ENCODE measurements at places on chromosomes 2 and 18. TPM values are rescaled to one million over a fixed set of nuclear protein-coding genes. Genes with fewer than 3 reads are reported as not detected.

Gene CCDC148
- total RNA-seq, result 0.66 TPM

Gene GCG
- 464 TPM for total RNA-seq

Gene HOXD13
- not detected for total RNA-seq

Gene SATB2
- total RNA-seq, result 4.3 TPM

Gene ATP8B1
- 41.5 TPM for total RNA-seq

Gene SPDYA
- total RNA-seq, result 1.6 TPM

Gene FN1
- 27.4 TPM for total RNA-seq

GRCh38 chr2:136334967-136335366, 217.0 kb upstream of the CXCR4 start:
- H3K27ac ChIP-seq, result no peak overlapping the region
- no peaks in the 10 kb centered on the region for H3K27me3 ChIP-seq
- no peaks in the 10 kb centered on the region for H3K36me3 ChIP-seq
- H3K4me1 ChIP-seq, result no peaks in the 10 kb centered on the region
- DNase-seq, result no peak

DNA sequence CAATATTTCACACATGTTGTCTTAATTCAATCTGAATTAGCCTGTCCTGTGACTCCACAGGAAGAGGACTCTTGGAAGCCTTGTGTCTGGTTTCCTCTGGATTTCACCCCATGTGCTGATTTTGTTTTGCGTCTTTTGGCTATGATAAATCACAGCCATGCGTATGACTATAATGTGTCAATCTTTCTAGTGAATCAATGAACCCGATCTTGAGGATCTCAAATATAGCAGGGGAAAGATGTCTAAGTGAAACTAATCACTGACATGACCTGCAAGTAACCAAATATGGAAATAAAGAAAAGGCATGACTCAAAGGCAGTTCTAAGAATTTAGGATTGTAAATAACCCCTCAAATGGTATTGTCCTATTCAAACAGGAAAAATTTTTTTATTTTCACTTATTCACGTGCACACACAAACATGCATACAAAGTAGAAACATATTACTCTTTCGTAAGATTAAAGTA, 8.2 kb downstream of the WDFY1 start:
- H3K4me1 ChIP-seq, result peaks cover 68% of the 10 kb centered on the region
- no peak for DNase-seq
- H3K4me3 ChIP-seq, result no peak overlapping the region

- peaks cover 32% of the 10 kb centered on the region for H3K4me1 ChIP-seq
- no peak overlapping the region for H3K27ac ChIP-seq
- H3K27me3 ChIP-seq, result no peaks in the 10 kb centered on the region
- no peaks in the 10 kb centered on the region for H3K36me3 ChIP-seq
- H3K4me3 ChIP-seq, result no peak overlapping the region
- DNase-seq, result no peak
Observed at GRCh38 chr2:73928963-73929347, 2.3 kb downstream of the DGUOK start.

DNA sequence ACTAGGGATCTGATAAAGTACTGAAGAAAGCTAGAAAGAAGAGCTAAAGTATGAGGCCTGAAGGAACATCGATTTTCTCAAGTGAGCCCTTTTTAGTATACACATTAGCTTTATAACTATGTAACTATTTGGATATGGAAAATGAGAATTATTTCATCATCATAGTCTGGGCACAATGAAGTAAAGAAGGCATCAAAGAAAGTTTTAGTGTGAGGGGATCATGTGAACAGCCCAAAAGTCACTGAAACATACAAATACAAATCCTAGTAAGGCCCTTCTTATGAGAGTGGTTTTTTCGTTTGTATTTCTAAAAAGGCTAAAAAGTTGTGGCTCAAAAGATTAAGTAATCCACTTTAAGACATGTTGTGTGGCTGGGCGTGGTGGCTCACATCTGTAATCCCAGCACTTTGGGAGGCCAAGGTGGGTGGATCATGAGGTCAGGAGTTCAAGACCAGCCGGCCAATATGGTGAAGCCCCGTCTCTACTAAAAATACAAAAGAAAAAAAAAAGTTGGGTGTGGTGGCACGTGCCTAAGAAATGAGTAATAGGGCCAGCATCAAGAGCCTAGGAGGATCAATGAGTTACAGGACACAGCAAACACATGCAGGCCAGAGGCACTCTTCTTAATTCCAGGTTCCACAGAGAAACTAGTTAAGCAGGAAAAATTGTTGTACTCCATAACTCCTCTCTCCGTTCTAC, 61.9 kb downstream of the PUM2 start:
- no peak overlapping the region for H3K27ac ChIP-seq
- DNase-seq, result no peak
- no peak overlapping the region for H3K4me3 ChIP-seq
- peaks cover 9% of the 10 kb centered on the region for H3K36me3 ChIP-seq
- no peaks in the 10 kb centered on the region for H3K4me1 ChIP-seq
- no peaks in the 10 kb centered on the region for H3K27me3 ChIP-seq

- no peak overlapping the region for H3K4me3 ChIP-seq
- no peaks in the 10 kb centered on the region for H3K27me3 ChIP-seq
- peaks cover 21% of the 10 kb centered on the region for H3K4me1 ChIP-seq
- H3K27ac ChIP-seq, result peak overlapping the region; percentile 29
- no peaks in the 10 kb centered on the region for H3K36me3 ChIP-seq
- DNase-seq, result peak; percentile 36
Observed at GRCh38 chr2:12918835-12919445, 202.2 kb downstream of the TRIB2 start.

DNA sequence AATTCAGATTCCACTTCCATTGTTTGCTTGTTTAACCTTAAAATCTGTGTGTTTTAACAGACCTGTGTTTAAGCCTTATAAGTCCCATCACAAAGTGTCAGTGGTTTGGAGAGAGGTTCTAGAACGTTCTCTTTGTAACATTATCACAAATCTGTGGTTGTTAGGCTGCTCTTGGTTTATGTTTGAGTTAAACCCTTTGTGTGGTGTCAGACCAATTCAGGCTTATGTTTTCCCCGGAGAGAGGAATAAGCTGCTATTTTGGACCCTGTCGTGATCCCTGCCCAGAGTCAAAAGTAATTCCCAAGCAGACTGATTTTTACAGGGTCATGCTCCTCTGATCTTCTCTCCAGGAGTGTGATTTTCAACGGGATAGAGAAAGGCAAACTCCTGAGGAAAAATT, 43.8 kb upstream of the LTBP1 start:
- H3K27me3 ChIP-seq, result no peaks in the 10 kb centered on the region
- H3K4me3 ChIP-seq, result no peak overlapping the region
- no peaks in the 10 kb centered on the region for H3K36me3 ChIP-seq
- H3K27ac ChIP-seq, result no peak overlapping the region

DNA sequence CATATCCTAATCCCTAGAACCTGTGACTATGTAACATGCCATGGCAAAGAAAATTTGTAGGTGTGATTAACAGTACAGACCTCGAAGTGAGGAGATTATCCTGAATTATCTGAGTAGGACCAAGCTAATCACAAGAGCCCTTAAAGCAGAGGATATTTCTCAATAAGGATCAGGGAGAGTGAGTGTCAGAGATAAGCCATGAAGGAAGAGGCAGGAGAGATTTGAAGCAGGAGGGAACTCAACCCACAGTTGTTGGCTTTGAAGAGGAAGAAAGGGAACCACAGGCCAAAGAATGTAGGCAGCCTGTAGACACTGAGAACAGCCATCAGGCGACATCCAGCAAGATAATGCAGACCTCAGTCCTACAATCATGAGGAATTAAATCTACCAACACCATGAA, 229.3 kb downstream of the NBAS start:
- H3K36me3 ChIP-seq, result no peaks in the 10 kb centered on the region
- H3K27ac ChIP-seq, result no peak overlapping the region
- no peak for DNase-seq

GRCh38 chr2:192307530-192307929, 112.8 kb upstream of the TMEFF2 start:
- H3K4me1 ChIP-seq, result no peaks in the 10 kb centered on the region
- H3K36me3 ChIP-seq, result no peaks in the 10 kb centered on the region
- H3K4me3 ChIP-seq, result no peak overlapping the region
- H3K27me3 ChIP-seq, result no peaks in the 10 kb centered on the region
- H3K27ac ChIP-seq, result no peak overlapping the region
- DNase-seq, result no peak

DNA sequence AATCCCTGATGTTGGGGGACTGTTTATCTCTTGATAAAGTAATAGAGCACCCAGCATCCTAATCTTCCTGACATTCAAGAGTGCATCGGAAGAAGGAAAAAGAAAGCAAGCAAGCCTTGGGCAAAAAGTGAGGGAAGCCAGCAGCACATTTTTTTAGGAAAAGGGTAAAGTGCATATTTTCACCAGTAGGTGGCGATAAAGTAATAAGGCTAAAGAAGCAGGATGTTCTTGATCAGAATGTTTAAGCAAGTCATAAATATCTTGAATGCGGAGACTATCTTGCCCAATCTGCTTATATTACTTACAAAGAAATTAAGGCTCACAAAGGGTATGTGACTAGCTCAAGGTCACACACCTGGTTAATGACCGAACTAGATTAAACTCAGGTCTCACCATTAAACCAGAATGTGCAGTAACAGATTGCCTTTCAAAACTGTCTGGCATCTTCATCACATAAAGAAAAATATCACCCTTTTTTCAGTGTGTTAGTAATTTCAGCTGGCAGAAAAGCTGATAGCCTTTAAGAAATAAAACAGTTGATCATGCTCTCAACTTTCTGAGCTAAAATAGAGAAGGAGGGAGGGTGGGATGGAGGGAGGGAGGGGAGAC, 83.8 kb downstream of the VIT start:
- H3K4me1 ChIP-seq, result peaks cover 3% of the 10 kb centered on the region
- H3K4me3 ChIP-seq, result no peak overlapping the region
- H3K36me3 ChIP-seq, result no peaks in the 10 kb centered on the region
- no peak overlapping the region for H3K27ac ChIP-seq
- no peaks in the 10 kb centered on the region for H3K27me3 ChIP-seq

- no peaks in the 10 kb centered on the region for H3K36me3 ChIP-seq
- no peaks in the 10 kb centered on the region for H3K4me1 ChIP-seq
- no peak overlapping the region for H3K4me3 ChIP-seq
- DNase-seq, result no peak
- no peaks in the 10 kb centered on the region for H3K27me3 ChIP-seq
Observed at GRCh38 chr2:143476336-143477087, 347.3 kb downstream of the ARHGAP15 start.

- no peak for DNase-seq
- H3K36me3 ChIP-seq, result no peaks in the 10 kb centered on the region
- no peaks in the 10 kb centered on the region for H3K27me3 ChIP-seq
- no peak overlapping the region for H3K27ac ChIP-seq
Observed at GRCh38 chr2:102783506-102784183, 21.8 kb downstream of the TMEM182 start.
